ENCODE measurements at places on chromosomes 1 and 21.

DNA sequence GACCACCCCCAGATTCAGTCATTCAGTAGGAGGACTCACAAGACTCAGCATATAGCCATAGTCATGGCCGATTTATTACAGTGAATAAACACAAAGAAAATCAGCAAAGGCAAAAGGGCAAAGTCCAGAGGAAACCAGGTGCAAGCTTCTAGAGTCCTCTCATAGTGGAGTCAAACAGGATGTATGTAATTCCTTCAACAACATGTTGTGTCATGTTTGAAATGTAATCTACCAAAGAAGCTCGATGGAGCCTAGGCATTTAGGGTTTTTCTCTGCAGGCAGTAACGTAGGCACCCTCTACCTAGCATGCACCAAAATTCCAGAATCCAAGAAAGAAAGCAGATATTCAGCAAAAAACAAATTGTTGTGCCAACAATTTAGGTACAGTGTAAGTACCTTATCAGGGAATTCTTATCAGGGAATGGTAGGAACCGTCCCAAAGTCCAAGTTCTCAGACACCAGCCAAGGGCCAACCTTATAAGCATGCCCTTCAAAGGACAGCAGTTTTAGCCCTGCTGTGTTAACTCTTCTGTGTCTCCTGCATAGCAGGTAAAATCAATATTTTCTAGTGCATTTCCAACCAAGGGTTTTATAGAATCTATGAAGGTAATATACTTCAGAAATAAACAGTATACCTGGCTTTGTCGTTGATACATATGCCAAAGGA is 16.1 kb upstream of the SLAMF6 start:
- no peak for DNase-seq

DNA sequence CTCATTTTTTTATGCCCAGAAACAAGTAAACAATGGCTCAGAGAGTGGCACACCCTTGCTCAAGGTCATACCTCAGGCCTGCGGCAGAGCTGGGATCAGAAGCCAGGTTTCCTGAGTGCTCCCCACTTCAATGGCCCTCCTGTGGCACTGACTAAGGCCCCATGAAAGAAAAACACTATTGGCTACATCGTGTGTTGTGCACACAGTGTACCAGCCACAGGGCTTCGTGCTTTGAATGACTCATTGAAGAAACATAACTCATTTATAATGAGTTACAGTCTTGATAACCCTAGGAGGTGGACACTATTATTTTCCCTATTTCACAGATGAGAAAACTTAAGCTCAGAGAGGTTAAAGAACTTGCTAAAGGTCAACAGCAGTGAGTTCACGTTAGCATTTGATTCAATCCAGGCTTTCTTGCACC is 91.2 kb downstream of the TRABD2B start:
- no peak for DNase-seq

- no peak for DNase-seq
Observed at GRCh38 chr1:10541286-10541685, 66.5 kb downstream of the PEX14 start.

GRCh38 chr1:52357397-52357796 is 8.6 kb downstream of the CC2D1B start:
- DNase-seq, result no peak

DNA sequence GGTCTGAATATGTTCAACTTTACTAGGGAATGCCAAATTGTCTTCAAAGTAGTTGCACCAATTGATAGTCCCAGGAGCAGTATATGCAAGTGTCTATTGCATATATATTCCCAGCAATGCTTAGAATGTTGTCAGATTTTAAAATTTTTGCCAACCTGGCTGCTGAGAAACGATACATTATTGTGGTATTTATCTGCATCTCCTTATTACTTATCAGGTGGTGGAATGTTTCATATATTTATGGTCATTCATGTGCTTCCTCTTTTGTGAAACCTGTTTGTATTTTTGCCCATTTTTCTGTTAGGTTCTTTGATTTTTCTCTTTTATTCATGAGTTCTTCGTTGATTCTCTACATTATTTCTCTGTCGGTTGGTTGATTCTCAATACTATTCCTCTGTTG is 39.5 kb downstream of the COLGALT2 start:
- DNase-seq, result no peak

- no peak for DNase-seq
Observed at GRCh38 chr1:18132711-18133541, 25.3 kb downstream of the IGSF21 start.

- peak; percentile 38 for DNase-seq
Observed at GRCh38 chr1:26384076-26384475, 11.5 kb upstream of the ZNF683 start.

- DNase-seq, result no peak
Observed at GRCh38 chr1:94298861-94299260, 61.5 kb upstream of the ARHGAP29 start.

DNA sequence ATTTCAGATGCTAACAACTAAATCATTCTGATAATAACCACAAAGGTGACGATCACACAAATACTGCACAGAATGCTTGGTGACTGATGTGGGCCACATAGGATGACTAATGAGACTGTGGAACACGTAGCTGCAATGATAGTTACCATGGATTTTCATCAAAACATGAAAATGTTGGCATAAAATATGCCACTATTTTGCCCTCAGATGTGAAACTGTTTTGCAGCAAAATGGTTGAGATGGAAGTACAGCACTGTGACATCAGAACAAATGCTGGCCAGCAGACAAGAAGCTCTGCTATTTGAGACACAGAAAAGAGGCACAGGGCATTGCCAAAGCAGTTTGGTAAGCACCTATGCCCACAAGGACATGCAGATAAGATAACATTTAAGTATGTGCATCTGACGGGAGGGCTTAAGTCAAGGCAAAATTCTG is 83.8 kb downstream of the NIBAN1 start:
- peak; percentile 51 for DNase-seq

DNA sequence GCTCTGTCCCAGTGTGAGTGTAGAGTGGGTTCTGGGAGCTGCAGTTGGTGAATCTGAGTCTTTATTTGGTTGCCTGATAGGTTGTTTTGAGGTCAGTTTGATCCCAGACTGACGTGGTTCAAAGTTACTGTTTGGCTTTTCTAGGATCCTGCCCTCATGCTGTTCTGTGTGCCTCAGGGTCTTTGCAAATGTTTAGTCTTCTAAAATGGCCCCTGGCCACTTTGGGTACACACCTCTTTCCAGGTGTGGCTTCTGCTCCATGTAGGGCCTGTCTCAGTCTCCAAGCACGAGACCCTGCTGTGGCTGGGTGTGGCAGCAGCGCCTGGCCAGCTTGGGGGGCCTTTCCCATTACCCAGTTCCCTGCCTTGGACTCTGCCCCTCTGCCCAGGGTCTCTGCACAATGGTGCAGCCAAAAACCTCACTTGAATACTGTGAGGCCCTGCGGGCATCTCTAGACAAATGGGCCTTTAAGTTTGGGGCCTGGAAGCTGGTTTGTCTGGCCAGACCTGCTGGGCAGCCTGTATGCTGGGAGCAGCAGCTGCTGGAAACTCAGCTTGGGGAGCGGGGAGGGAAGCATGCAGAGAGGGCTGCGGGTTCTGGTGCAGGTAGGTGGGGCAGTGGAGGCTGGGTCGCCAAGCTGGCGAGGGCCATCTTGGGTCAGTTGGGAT is 5.6 kb downstream of the PTPRF start:
- DNase-seq, result no peak

DNA sequence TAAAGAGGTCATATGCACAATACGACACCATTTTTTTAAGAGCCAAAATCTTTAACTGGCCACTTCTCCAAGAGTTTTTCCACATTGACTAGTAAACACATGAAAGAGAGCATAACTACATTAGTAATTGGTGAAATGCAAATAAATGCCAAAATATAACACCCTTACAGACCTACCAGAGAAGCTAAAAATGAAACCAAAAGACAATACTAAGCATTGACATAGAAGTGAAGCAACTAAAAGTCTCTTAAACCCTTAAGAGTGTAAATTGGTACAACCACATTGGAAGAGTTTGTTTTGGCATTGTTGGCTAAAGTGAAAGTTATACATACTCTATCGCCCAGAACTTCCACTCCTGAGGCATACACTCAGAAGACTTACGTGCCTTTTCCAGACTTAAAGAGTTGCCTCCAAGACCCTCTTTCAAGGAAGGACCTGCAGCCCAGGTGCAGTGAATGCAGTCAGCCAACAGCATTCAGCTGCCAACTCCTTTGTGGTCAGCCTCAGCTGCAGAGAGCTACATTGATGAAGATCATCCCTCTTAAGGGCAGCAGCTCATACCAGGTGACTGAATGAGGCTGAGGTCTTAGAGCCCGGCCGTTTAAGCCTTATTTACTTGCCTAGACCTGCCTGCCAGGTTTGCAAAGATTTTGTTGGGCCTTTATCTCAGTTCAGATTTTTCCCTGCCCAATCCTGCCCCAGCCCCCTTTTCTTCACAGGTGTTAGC is 839.1 kb upstream of the ADGRL2 start:
- no peak for DNase-seq

DNA sequence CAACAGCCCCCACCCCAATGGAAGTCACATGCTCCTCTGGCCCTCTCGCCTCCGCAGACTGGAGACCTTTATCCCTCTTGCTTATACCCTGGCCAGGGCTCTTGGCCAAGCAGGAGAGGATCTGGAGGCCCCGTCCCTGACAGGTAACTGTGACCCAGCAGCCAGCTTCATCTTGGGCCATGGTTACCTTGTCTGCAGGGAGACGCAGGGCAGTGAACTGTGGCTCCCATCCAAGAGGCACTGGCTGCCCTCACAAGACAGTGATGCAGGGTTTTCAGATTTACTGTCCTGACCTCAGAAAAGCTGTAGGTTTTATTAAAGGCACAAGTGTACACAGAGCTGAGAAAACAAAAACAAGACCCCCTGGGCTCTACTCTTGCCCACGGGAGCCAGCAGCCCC is 96.7 kb upstream of the KLHDC7A start:
- no peak for DNase-seq

DNA sequence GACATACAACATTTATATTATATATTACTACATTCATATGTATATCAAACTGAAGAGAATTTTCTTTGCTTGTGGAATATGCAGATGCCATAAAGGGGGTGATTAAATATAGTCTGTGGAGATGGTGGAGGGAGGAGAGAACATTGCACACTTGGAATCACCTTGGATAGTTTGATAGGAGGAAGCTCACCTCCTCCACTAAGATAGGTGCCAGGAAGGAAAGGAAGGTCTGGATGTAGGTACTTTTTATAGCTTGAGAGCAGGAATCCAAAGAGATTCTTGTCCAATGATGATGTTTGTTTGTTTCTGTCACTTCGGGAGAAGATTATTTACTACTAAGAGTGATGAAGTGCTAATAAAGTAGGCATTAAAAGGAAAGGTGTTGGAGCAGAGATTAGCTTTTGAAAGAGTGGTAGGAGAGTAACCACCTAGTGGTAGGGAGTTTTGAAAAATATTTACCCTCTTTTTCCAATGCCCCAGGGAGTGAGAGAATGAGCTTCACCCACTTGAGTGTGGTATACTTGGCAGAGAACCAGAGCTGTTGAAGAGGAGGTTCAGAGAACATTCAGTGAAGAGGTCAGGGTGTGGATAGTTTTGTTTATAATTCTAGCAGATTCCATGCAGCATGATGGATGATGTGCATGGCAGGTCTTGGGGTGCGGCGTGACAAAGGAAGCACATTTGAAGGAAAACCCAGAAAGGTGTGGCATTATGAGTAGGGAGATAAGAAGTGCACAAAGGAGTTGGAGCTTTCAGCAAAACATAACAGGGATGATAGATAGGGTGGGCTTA is 145.0 kb downstream of the PATJ start:
- no peak for DNase-seq

GRCh38 chr1:228176024-228176395 is 10.4 kb downstream of the IBA57 start:
- no peak for DNase-seq

GRCh38 chr1:50271968-50272578 is 151.2 kb downstream of the DMRTA2 start:
- DNase-seq, result no peak

GRCh38 chr1:39491146-39491921 is at the start of gene BMP8A:
TSS of gene BMP8A (plus strand) at chr1:39491636. CDS start at chr1:39491992, 356 bp downstream.
- DNase-seq, result peak; percentile 69

GRCh38 chr1:40848530-40849189 is 13.5 kb downstream of the CITED4 start:
- DNase-seq, result no peak

GRCh38 chr1:233140499-233140898 is 155.0 kb downstream of the PCNX2 start:
- DNase-seq, result no peak

- DNase-seq, result no peak
Observed at GRCh38 chr1:64811131-64811530, 66.3 kb downstream of the RAVER2 start.

DNA sequence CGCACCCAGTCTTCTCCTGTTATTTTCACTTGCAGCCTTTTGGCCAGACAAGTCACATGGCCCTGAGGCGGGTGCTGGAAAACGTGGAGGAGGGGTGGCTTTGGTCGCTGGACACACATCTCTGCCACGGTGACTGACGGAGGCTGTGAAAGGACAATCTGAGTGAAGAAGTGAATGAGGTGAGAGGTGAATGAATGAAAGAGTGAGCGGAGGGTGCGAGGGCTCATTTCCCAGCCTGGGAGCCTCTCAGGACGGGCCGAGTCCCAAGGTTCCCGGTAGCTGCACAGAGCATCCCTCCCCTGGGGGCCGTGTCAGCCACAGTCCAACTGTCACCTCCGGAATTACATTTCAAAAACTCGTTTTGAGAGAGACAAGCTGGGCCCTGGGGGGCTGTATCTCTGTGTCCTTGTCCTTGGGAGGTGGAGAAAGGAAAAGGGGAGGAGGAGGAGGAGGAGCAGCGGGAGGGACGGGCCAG is 89.6 kb downstream of the UBIAD1 start:
- DNase-seq, result no peak

GRCh38 chr1:161987303-161987702 is 36.4 kb downstream of the OLFML2B start:
- DNase-seq, result no peak

- DNase-seq, result no peak
Observed at GRCh38 chr1:175714350-175714749, 29.0 kb downstream of the TNR start.

- DNase-seq, result no peak
Observed at GRCh38 chr21:17438635-17439034, 74.2 kb upstream of the CXADR start.

GRCh38 chr21:42158846-42159245 is 60.1 kb upstream of the ABCG1 start:
- DNase-seq, result no peak

- no peak for DNase-seq
Observed at GRCh38 chr1:16250524-16251251, 13.7 kb upstream of the CPLANE2 start.

DNA sequence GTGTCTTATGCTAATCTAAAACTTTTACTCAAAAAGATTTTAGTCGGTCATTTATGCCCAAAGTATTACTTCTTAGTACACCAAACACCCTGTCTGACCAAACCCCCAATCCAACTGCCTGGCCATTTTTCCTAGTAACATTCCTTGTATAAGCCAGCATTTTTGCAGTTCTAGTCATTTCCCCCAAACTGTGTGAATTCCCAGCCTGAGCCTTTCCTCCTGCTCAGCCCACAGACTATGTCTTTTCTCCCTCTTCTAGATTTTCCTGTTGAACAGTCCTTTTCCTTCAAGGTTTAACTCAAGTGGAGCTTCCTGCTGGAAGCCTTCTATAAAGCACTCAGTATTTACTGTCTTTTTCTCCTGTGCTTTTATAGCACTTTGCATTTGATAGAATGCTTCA is 843.8 kb downstream of the USP25 start:
- no peak for DNase-seq

GRCh38 chr1:42847111-42847595 is 740 bp downstream of the ZNF691 start:
- no peak for DNase-seq
